GOT3 (cell line): ENCODE measurements at places on chromosomes 5 and 9.

GRCh38 chr5:158115468-158115867 is 256.5 kb upstream of the CLINT1 start:
- no peak for DNase-seq

DNA sequence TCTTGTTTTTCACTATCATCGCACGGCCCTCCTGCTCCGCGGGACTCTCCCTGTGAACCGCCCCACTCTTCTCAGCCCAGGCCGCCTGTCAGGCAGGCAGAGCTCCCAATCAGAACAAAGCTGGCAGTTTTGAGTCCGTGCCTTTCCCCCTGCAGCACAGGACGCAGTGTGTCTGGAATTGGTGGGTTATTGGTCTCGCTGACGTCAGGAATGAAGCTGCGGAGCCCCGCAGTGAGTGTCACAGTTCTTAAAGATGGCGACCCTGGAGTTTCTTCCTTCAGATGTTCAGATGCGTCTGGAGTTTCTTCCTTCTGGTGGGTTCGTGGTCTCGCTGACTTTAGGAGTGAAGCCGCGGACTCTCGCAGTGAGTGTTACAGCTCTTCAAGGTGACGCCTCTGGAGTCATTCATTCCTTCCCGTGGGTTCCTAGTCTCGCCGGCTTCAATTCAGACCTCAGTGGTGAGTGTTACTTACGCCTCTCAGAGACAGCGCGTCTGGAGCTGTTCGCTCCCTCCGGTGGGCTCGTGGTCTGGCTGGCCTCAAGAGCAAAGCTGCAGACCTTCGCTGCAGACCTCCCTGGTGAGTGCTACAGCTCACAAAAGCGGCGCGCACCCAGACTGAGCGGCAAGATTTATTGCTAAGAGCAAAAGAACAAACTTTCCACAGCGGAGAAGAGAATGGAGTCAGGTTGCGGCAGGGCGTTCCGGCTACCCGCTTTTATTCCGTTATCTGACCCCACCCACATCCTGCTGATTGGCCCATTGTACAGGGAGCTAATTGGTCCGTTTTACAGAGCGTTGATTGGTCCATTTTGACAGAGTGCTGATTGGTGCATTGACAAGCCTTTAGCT is 7.4 kb downstream of the ZDHHC11B start:
- DNase-seq = no peak

DNA sequence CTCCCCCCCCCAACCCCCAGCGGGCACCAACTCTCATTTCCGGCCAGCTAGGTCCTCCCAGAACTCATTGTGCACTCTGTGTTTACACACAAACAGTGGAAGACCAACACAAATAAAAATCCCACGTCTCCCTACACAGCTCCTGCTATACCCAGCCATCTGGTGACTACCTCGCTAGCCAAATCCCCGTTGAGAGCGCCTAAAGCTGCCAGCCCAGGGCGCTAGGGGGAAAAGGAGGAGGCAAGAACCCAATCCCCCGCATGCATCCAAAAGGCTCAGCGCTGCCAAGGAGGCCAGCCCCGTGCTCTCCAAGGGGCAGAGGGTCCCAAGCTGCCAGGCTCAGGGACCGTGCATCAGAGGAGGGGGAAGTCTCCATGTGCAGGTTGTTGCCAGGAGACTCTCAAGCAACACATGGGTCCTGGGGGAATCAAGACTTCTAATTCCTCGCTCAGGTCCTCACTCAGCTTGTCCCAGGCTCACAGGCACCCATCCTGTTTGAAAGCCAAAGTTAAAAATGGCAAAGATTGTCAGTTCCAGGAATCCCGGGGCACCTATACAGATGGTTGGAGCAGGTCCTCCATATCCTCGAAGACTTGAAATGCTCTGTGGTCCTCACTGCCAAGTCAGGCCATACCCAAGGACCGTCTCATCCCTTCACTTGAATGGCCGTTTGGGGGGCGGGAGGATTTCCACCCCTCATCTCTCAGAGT is 2.7 kb downstream of the ASTN2 start:
- no peak for DNase-seq

DNA sequence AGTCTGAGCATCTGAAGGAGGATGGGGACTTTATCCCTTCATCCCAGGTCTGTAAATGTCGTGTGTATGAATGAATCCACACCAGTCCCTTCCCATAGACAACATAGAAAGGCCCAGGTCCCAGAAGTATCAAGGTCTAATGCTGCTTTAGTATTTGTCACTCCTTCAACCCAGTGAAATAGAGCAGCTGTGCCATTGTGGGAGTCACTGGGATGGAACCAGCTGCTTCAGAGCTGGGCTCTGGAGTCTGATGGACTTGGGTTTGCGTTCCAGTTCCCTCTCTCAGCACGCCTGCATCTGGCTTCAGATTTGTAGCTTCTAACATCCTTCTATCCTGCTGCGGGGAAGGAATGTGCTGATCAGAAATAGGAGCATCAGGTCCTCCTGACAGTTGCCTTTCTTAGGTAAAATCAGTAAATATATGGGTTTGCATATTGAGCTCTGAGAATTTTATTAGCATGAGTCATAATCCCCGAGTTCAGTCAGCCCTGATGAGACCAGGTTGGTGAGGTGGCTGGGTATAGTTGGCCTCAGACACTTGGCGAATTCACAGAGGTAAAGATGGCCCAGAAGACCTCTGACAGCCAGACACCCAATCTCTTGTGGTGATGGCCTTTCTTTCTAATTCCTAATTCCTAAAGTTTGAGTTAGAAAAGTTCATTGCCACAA is 10.1 kb downstream of the ACO1 start:
- no peak for DNase-seq

- DNase-seq = no peak
Measured at GRCh38 chr5:135216471-135217343, 182.3 kb downstream of the MACROH2A1 start.

DNA sequence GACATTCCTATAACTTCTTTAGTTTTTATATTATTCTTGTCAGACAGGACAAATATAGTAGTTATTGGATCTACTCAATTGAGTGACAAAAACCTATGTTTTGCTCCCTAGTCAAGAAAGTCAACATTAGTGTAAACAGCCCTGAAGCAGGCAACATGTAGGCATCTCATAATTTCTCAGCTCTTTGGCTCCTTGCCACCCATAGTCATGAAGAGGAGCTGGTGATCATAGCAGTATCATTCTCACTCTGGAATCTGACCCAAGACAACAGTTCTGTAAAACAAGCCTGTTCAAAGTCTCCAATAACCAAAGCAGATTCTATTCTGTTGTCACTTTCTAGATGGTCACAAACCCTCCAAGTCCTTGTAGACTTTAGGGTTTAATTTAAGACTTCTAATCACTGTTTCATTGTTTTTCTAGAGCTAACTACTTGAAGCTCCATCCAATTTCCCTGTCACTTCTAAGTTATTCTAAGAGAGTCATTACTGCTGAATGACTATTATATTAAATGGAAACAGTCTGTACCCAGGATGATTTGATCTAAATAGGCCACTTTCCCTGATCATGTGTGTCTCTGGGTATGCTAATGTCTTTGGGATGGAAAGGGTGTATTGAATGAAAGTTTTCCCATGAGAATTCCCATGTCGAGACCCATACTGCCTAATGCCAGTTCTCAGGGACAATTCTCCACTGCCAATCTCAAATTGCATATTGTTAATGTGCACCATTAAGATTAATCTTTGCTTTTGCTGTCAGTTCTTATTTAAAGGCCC is 533.3 kb downstream of the ACTL7B start:
- no peak for DNase-seq

GRCh38 chr5:5454391-5454790 is 31.9 kb downstream of the ICE1 start:
- no peak for DNase-seq

GRCh38 chr9:6268826-6269397 is 53.3 kb downstream of the IL33 start:
- no peak for DNase-seq

DNA sequence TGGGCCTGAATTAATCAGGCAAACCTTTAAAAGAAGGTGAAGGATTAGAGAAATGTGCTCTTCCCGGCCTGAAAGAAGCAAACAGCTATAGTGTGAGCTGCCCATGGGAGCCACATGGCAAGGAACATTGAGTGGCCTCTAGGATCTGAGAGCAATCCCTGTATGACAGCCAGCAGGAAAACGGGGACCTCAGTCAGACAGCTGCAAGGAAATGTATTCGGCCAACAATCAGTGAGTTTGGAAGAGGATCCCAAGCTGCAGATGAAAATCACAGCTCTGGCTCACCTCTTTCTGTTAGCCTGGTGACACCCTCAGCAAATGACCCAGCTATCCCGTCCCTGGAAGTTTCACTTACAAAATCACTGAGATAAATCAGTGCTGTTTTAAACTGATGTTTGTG is 309.2 kb downstream of the SH3GL2 start:
- DNase-seq = no peak

DNA sequence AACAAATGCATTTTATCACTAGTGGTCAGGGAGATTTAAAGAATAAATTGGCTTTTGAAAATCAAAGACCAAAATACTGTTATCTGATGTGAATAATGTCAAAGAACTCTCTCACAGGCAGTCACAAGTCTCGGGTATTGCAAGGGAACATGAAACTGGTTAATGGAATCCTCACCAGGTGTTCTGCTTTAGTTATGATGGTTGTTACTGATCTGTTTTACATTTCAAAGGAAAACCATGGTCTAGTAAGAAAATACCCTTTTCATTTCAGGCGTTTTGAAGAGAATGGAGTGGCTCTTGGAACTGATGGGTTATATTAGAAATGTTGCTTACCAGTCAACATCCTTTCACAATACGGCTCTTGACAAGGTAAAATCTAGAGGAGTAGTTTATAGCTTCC is 43.4 kb downstream of the HACD4 start:
- no peak for DNase-seq

GRCh38 chr9:108793573-108793972 is 62.2 kb downstream of the ACTL7B start:
- DNase-seq = no peak

GRCh38 chr5:90519081-90519480 is 10.3 kb downstream of the LYSMD3 start:
- DNase-seq = no peak

- DNase-seq = no peak
Measured at GRCh38 chr9:114388357-114388682, 538 bp upstream of the AKNA start.

DNA sequence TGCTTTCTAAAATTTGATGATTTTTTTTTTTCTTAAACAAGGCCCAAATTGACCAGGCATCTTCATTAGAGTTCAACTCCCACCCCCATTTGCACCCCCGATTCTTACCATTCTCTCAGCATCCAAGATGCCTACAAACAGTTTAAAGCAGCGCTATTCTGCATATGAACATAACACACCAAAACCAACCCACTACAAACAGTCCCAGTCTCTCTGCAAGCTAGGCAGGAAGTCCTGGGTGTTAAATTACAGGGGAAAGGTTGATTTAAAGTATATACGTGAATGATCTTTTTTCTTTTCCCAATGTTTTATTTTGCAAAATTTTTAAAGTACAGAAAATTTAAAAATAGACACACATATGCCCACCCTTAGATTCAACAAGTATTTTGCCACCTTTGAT is 127.0 kb downstream of the ADAMTS12 start:
- DNase-seq = no peak

GRCh38 chr5:43638546-43638945 is 35.6 kb downstream of the NNT start:
- DNase-seq = no peak

- DNase-seq = no peak
Measured at GRCh38 chr5:170070556-170071412, 34.9 kb upstream of the FOXI1 start.

GRCh38 chr5:139863855-139864558 is 68.4 kb downstream of the PSD2 start:
- no peak for DNase-seq

GRCh38 chr5:157271740-157272271 is 5.9 kb downstream of the CYFIP2 start:
- DNase-seq = no peak

GRCh38 chr5:149223081-149223848 is 48.4 kb upstream of the AFAP1L1 start:
- DNase-seq = no peak

GRCh38 chr9:101592788-101593187 is 2.0 kb downstream of the PPP3R2 start:
- no peak for DNase-seq

GRCh38 chr9:112041536-112042243 is 133.4 kb downstream of the SUSD1 start:
- DNase-seq = peak; percentile 30

GRCh38 chr5:18961234-18961633 is 1026.8 kb downstream of the CDH18 start:
- no peak for DNase-seq
